ENCODE measurements at places on chromosomes 13 and 19. TPM values are rescaled to one million over a fixed set of nuclear protein-coding genes. Genes with fewer than 3 reads are reported as not detected.

TPTE2 gene
- 0.29 TPM for total RNA-seq

GRCh38 chr13:33441015-33441414 lies 155.5 kb upstream of the STARD13 start:
- no peak for DNase-seq

DNA sequence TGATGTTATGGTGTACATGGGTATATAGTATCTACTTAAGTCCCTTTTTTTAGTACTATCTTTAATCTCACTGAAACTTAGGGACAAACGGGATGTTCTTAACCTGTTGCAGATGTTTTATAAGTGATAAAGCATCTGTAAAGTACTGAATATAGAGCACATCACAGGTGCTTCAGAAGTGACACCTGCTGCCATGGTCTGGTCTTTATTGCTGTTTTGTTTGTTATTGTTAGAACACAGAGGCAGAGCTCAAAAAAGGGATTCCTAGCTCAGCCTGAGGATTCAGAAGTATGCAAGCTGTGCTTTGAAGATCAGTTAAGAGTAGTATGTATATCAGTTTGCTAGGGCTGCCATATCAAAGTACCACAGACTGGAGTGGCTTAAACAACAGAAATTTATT lies 219.5 kb downstream of the DCT start:
- DNase-seq: no peak

DNA sequence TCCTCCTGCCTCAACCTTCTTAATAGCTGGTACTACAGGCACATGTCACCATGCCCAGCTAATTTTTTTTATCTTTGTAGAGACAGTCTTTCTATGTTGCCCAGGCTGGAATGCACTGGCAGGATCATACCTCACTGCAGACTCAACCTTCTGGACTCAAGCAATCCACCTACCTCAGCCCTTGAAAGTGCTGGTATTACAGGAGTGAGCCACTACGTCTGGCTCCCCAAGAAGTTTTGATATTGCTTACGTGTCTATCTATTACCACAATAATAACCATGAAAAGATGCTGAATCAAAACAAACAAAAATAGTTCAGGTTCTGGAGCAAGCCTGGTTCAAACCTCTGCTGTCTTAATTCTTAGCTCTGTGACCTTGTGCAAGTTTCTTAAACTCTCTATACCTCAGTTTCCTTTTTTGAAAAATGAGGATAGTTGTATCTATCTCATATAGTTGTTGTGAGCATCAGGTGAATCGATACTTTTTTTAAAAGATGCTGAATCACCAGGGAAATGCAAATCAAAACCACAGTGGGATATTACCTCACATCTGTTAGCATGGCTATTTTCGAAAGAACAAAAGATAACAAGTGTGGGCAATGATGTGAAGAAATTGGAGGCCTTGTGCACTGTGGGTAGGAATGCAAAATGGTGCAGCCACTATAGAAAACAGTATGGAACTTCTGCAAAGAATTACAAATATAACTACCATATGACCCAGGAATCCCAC lies 19.0 kb upstream of the LEUTX start:
- no peak for DNase-seq

CYP4F2 gene
- total RNA-seq: not detected

EPS8L1 gene
- 30.5 TPM for total RNA-seq

GRCh38 chr13:34654203-34654602 lies 287.9 kb upstream of the NBEA start:
- no peak for DNase-seq

PGLYRP2 gene
- not detected for total RNA-seq

- DNase-seq: no peak
These were observed 138.8 kb upstream of the GJB6 start for GRCh38 chr13:20370815-20371421.

DNA sequence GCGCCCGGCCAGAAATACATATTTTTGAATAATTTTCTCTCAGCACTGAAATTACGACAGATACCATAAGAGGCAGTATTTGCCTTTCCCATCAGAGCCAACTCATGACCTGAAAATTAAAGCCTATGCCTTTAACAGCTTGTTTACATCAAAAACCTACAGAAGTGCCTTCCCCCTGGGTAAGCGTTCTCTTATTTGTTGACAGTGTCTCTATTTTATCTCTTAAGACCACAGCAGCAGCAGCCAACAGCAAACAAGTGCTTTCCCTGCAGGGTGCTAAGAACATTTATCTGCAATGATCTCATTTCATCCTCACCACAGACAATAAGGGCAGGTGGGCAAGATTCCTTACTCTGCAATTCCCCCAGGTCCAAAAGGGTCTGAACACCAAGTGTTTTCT lies 6.0 kb downstream of the AKAP8L start:
- DNase-seq: no peak

SELENOV gene
- total RNA-seq: 0.42 TPM

LNX2 gene
- total RNA-seq: 11.4 TPM

DNA sequence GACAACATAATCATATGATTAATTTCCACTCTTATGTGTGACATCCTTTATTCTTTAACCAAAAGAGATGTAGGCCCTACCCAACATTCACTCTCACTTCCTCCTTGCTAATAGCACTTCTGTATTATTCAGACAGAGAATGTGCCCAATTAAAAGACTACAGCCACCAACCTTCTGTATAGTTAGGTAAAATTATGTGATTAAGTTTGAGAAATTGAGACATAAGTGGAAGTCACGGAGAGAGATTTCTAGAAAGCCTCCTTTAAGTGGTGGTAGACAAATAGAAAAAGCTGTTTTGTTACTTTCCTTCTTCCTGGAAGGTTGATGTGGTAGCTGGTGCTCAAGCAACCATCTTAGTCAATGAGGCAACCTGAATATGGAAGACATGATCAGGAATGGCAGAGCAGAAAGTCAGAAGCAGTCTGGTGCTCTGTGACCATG lies 14.8 kb downstream of the EPSTI1 start:
- no peak for DNase-seq

CD33 gene
- total RNA-seq: not detected

DNA sequence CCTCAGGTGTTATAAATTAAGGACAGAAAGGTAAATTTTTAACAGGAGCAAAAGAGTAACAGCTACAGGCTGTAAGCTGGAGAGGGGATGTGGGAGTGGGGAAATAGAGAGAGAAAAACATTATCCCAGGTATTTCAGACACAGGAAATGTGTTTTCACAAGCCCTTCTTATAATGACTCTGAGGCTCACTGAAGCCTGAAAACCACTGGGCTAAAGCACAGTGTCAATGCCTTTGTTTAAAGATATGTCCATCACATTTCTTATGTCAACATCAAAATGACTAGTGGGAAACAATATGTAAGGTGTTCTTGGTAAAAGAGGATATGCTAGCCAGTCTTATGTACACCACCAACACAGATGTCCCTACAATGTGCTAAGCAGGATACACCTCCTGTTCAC lies 365.9 kb downstream of the FGF14 start:
- peak; percentile 50 for DNase-seq

All from kidney epithelial cell (primary cell).